Activated T-helper 9 cell treated with anti-CD3 and anti-CD28 coated beads, Interleukin-2, amount 50 U/mL, for 16 hours (primary cell): ENCODE measurements at places on chromosomes 1 and 21.
A peak's percentile ranks its signal among the peaks of the same experiment; 100 is the strongest.

DNA sequence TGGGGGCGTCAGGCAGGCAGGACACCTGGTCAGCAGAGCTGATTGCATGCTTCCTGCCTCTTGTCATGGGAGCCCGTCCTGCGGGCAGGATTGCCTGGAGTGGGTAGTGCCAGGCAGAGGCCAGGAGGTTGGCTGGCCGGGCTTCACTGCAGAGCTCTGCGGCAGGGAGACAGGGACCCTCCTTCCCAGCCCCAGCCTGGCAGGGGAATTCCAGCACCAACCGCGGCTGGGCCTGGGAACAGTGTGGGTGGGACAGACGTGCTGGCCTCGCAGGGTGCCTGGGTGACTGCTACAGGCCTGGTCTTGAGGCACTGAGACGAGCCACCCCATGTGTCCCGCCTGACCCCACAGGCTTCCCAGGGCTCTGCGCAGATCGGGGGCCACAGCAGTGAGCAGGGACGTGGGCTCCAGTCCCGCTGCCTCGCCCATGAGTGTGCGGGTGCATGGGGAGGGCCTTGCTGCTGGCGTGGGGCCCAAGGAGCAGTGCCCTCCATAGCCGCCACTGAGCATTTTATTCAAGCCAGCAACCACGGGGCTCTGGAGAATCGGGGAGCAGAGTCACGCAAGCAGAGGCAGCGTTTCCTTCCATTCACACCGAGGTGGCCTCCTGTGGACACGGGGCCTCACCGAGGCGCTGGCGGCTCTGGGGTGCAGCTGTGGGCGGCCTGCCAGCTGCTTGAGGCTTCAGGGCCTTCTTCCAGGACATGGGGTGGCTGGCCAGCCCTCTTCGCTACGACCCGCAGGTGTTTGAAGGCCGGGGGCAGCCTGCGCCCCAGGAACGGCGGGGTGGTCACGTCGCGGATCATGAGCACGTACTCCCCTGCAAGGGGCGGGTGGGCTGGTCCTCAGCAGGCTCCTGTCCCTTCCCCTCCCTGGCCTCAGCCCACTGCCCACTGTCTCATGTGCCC, 70.3 kb downstream of the MORN1 start:
- no peak for DNase-seq

- no peak for DNase-seq
Measured at GRCh38 chr1:212701910-212702309, 2.3 kb upstream of the BATF3 start.

DNA sequence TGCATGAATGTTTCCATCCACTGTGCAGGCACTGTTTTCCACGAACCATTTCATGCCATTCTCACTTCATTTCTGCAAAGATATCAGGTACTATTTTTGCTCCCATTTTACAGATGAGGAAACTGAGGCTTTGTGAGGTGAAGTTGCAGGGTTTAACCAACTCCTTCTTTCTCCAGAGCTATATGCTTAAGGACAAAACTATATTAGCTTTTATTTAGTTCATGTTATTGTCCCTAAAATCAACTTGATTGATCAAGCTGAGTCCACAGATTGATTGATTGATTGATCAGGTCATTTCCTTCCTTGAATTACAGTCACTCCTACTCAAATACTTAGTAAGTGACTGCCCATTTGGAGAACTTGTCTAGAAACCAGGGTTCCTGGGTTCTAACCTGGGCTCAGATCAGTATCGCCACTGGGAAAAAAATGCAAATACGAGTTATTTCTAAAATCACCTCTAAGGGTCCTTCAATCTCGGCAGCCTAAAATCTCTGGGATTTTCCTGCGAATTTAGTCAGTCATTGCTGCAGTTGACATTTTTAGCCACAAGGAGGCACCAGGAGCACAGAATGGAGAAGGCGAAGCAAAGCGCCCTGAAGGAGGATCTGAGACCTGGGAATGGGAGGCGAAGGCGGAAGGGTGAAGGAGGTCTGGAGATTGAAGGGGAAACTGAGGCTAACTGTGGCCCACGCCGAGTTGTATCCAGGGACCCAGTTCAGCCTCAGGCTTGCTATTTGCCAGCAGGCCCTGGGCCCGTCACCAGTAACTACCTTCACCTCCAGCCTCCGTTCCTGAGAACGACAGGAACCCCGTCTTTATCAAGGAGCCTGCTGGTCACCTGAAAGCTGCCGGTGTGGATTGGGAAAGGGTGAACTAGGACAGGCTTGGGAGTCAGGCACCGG, 14.3 kb upstream of the MUL1 start:
- peak; percentile 19 for DNase-seq

GRCh38 chr1:107830526-107830925, 134.5 kb downstream of the VAV3 start:
- DNase-seq, result no peak

GRCh38 chr1:170670802-170671628, 7.1 kb downstream of the PRRX1 start:
- no peak for DNase-seq

DNA sequence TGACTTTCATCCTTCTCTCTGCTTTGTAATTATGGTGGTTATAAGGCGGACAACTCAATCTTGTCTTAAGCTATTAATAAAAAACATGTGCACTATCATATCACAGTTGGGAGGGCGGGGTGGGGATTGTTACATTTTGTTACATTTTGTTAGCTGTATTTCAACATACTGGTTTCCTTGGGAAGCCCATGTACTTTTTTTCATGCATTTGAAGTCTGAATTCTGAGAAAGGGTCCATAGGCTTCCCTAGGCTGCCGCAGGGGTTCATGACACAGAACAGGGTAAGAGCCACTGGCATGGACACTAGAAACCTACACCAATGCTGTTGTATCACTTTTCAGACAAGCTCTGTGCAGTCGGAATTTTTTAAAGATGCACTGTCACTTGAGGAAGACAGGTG, 178.8 kb downstream of the ETS2 start:
- DNase-seq, result no peak

GRCh38 chr1:240734001-240734400, 122.0 kb upstream of the GREM2 start:
- no peak for DNase-seq

DNA sequence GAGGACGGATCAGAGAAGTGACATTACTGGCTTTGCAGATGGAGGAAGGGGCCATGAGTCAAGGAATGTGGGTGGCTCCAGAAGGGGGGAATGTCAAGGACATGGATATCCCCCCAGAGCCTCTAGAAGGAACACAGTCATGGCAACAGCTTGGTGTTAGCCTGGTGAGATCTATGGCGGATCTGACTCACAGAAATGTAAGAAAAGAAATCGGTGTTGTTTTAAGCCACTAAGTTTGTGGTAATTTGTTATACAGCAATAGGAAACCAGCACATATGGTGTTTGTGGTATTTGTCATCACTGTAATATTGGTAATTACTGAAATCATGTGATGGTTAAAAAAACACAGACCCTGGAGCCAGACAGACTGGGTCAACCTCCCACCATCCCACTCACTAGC, 236.2 kb downstream of the SETD4 start:
- DNase-seq, result no peak

DNA sequence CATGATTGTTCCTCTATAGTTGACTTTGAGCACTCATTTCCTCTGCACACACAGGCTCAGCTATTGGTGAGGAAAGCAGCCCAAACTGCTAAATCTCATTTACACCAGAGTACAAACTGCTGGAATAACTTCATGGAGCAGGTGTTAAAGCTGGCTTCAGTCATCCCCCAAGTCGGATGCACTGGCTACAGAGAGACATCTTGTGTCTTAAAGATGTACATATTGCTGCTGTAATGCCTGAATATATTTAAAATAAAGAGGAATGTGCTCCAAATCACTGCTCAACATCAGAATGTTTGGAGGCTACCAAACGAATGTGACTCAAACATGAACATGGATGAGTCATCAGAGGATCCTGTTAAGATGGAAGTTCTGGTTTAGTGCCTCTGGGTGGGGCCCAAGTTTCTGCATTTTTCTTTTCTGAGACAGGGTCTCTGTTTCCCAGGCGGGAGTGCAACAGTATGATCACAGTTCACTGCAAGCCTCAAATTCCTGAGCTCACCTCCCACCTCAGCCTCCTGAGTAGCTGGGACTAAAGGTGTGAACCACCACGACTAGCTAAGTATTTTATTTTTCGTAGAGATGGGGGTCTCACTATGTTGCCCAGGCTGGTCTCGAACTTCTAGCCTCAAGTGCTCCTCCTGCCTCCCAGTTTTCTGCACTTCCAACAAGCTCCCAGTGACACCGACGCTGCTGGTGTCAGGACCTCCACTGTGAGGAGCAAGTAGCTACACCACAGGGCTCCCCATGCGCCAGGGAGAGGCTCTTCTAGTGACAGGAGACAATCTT, 79.0 kb upstream of the KRTAP19-8 start:
- no peak for DNase-seq

GRCh38 chr1:172135978-172136610, 284.4 kb upstream of the C1orf105 start:
- no peak for DNase-seq

DNA sequence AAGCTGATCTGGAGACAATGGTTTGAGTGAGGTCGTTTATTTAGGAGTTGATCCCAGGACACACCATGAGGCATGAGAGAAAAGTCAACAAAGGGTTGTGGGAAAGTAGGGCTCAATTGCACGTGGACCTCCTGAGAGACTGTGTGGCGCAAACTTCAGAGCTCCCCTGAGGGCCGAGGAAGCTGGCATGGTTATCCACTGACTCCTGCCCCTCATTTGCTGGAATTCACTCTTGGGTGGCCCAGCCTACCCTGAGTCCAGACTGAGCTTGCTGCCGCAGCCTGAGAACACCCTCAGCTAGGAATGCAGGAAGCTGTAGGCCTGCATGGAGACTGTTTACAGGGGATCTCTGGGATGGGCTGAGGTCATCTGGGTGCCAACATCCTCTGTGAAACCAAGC, 301.0 kb downstream of the RWDD3 start:
- no peak for DNase-seq

GRCh38 chr1:169106921-169107602, 572 bp downstream of the ATP1B1 start:
- peak; percentile 2 for DNase-seq

- no peak for DNase-seq
Measured at GRCh38 chr21:42939582-42940413, 14.4 kb upstream of the ERVH48-1 start.

DNA sequence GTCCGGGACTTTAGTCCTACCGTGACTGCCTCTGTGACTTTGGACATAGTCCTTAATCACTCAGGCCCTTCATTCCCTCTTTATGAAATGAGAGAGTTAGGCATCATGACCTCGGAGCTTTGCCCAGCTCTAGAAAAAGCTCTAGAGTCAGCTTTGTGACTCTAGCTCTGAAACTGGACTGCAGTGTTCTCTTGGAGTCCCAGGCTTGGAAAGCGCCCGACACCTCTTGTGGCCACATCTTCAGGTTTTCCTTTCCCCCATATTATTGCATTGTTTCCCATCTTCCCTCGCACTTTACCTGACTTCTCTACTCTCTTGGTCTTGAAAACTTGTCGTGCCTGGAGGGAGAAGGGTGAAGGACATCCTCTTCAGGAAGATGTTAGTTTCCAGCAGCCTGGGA, 12.5 kb upstream of the AMIGO1 start:
- DNase-seq, result no peak

DNA sequence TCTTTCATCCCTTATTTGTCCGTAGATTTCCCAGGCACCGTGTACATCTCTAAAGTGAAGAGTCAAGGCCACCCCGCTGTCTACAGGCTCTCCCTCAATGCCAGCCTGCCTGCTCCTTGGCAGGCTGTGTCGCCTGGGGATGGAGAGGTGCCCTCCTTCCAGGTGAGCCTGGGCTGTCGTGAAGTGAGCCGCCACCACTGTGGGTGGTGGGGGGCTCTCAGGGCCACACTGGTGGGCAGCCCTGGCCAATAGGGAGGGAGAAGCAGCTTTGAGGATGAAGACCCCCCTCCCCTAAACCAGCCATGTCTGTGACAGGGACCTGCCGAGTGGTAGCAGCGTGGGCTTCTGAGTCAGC, 46.2 kb downstream of the DISP3 start:
- no peak for DNase-seq

DNA sequence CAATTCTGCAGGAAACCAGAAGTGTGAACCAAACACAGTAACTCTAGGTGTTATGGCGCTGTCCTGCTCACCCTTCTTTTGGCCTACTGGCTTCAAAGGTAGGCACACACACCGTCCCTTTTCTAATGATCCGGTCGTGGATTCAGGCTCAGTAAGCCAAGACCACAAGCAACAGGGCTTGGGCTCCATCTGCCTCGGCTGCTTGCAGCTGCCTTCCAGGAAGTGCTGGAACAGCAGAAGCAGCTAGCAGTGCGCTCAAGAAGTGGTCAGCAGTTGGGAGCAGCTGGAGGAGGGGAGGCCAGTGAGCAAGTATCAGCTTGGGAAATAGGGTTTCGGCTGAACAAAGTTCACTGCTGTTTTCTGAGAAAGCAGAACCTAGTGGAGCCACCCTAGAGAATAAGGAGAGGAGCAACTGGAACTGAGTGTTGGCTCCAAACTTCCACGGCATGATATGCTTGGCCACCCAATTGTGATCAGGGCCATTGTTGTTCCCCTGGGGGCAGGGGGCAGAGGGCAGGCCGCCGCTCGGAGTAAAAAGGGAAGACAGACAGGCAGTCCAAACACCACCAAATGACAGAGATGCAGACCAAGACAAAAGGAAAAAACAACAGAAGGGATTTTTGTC, 173.4 kb downstream of the TOMM20 start:
- DNase-seq, result no peak
